Urothelium cell line (cell line): ENCODE measurements at places on chromosomes 1 and 21.

- DNase-seq, result no peak
Measured at GRCh38 chr1:67645495-67646144, 39.4 kb upstream of the GADD45A start.

DNA sequence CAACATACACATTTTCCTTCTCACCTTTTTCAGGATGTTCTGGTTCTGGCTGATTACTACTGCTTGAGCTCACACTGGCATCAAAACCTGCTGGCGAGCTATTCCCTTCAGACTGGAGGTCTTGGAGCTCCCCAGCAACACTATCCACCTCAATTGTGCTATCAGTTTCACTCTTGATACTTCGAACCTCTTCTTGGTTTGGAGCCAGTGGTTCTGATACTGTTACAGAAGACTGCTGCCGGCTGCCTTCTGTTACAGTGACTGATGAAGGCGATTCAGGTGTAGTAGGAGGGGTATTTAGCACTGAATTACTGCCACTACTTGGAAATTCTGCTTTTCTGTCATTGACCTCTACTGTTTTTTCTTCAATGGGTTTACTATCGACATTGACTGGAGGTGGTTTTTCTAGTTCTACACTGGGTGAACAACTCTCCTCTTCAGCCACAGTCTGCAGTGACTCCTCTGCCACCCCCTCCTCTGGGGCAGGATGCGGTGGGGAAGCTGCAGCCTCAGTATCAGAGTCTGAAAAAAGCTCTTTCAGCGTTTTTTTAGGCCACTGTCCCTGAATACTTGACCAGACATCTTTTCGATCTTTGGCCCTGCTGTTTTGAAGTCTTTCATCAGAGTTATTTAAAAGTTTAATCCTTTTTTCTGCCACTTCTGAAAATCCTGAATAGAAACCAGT, 20.7 kb upstream of the RBM34 start:
- DNase-seq, result no peak

DNA sequence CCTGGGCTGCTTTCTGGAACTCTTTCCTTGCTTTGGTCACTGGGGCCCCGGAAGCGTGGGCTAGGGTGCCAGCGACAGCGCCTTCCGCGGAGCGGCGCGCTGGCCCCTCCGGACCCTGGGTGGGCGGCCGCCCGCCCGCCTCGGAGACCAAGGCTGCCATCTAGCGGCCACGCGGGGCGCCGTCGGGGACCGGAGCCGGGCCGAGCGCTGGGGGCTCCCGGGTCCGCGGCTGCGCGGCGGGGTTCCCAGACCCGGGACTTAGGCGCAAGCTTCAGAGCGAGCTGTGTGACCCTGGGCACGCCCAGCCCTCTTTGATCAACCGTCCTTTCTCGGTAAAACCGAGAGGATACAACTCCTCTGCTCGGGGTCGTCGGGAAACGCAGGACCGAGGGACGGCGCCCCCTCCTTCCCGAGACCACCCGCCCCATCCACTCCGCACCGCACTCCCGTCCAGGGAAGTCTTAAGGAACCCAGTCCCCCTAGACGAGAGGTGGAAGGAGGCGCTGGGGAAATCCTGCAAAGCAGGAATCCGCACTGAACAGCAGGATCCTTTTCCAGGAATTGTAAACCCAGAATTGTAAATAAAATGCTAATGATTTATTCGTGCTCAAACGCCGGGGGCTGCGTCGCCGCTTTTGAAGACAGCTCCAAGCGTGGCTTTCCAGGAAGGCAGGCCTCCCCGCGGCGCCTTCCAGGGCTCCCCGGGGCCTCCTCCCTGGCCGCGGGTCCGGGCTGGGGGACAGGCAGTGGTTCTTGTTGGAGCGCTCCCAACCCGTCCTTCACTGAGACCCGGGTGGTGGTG, 41.2 kb downstream of the RRAGC start:
- DNase-seq, result peak; percentile 85

DNA sequence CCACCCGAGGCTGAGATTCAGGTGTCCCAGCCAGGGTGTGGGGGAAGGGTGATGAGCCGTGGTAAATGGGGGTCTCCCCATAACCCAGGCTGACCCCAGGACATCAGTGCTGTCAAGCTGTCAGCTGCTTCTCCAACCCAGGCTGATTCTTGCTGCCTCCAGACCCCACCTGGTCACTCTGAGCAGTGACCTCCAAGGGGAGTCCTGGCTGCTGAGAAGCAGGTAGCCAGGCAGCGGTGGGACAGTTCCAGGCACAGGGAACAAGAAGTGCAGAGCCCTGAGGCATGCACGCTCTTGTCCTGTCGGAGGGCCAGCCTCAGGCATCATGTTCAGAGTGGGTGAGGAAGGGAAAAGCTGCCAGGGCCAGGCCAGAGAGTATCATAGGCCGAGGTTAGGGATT, 1.1 kb downstream of the ESPN start:
- no peak for DNase-seq

DNA sequence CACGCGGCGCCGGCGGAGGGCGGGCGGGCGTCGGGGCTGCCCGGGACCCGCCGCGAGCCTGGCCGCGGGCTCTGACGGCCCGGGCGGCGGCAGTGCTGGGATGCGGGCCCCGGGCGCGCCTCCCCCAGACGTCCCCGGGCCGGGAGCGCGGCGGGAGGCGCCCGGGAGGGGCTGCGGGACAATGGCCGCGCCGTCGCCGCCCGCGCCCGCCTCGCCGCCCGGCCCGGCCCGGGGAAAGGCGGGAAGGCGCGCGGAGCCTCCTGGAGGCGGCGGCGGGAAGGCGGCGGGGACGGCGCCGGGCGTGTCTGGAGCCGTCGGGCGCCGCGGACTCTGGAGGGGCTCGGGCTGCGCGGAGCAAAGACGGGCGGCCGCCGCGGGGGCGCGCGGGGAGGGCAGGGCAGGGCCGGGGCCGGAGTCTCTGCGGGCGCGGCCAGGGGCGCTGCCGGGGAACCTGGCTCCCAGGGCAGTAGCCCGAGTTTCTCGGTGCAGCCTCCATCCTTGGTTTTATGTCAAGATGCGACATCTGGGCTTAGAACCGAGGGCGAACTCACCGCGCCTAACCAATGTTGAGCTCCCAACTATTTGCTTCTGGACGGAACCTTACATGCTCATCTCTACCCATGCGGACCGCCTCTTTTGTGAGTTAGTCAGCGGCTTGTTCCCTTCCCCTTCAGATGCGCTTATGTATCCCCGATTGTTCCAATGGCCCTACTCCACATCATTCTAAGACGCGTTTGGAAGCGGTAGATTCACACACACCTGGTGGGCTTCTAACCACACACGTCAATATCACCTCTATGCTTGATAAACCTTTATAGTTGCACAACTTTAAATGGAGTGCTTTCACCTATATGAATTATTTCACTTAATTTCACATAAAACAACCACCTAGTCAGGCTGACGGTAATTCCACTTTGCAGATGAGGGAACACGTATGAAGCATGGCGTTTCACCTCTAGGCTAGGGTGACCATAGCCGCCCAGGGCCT, 651 bp downstream of the ZBTB8A start:
- DNase-seq, result peak; percentile 57
